Stimulated activated CD8-positive, alpha-beta memory T cell treated with anti-CD3 and anti-CD28 coated beads, Interleukin-4, amount 100 ng/mL, for 4 hours (primary cell): ENCODE measurements at places on chromosomes 6 and 20.

DNA sequence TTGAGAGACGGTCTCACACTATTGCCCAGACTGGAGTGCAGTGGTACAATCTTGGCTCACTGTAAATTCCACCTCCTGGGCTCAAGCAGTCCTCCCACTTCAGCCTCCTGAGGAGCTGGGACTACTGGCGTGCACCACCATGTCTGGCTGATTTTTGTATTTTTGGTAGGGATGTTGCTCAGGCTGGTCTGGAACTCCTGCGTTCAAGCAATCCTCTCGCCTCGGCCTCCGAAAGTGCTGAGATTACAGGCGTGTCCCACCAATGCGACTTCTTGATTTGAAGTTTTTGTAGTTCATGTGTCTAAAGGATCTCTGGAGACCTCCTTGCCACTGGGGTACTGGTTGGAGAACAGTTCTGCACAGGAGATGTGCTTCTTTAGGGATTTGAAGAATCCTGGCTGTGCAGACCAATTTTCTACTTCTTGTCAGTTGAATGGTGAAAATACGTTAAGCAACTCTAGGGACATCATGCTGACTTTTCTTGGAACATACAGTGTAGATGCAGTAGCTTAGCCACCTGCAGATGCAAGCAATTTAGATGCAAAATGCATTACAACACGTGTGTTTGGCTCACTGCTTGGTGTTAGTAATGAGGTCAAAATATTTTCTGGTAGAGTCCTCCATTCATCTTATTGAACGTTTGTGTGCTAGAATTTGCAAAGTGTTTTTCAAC is 28.2 kb downstream of the SYTL3 start:
- DNase-seq: no peak

- no peak for DNase-seq
Measured at GRCh38 chr6:130973521-130974277, 89.3 kb downstream of the EPB41L2 start.

DNA sequence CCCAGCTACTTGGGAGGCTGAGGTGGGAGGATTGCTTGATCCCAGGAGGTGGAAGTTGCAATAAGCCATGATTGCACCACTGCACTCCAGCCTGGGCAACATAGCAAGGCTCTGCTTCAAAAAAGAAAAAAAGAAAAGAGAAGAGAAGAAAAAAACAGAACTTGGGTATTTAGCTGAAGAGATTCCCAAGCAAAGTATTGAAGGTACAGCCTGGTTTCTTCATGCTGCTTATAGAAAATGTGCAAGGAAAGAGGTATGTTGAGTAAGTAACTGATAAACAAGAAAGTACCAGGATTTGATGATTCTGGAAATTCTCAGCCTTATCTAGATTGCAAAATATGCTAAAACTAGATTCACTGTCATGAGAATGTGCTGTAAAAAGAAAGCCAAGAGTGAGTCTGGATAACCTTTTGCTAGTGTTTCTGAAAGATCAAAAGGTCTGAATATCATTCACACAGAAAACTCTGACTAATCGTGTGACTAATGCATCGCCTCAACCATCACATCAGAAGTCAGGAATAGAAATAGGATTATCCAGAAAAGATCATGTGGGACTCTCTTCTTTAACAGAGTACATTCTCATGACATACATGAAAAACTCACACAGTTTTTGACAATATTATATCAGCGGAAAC is 32.4 kb upstream of the NOP56 start:
- DNase-seq: no peak

DNA sequence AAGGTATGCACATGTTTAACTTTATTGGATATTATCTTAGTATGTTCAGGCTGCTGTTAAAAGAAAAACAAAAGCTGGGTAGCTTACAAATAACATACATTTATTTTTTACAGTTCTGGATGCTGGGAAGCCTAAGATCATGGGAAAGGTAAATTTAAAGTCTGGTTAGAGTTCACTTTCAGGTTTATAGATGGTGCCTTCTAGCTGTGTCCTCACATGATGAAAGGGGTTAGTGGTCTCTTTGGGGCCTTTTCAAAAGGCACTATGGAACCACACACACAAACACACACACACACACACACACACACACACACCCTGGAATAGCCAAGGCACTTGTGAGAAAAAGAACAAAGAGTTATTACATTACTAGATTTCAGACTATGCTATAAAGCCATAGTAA is 805.8 kb upstream of the GJE1 start:
- no peak for DNase-seq

DNA sequence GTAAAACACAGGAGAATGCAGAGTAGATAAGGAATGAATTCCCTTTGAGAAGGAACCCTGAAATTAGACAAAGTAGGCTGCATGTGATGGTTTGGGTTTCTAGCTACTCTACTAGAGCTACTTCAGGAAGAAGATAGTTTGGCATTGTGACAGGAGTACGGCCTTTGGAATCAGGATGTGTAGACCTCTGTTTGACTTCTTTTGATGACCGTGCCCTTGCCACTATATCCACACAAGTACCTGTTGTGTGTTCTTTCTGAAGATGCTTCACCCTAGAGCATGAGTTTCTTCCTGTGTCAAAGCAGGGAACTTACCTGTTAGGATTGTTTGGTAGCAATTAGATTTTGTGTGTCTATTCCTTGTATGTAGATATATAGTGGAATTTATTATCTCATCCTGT is 41.7 kb downstream of the CD2AP start:
- no peak for DNase-seq

DNA sequence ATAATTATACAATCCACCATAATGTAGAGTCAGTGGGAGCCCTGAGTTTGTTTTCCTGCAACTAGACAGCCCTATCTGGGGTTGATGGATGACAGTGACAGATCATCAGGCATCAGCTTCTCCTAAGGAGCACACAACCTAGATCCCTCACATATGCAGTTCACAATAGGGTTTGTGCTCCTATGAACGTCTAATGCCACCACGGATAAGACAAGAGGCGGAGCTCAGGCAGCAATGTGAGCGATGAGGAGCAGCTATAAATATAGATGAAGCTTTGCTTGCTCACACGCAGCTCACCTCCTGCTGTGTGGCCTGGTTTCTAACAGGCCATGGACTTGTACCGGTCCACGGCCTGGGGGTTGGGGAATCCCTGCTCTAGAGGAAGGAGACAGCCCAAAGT is 25.9 kb downstream of the EDEM2 start:
- no peak for DNase-seq

DNA sequence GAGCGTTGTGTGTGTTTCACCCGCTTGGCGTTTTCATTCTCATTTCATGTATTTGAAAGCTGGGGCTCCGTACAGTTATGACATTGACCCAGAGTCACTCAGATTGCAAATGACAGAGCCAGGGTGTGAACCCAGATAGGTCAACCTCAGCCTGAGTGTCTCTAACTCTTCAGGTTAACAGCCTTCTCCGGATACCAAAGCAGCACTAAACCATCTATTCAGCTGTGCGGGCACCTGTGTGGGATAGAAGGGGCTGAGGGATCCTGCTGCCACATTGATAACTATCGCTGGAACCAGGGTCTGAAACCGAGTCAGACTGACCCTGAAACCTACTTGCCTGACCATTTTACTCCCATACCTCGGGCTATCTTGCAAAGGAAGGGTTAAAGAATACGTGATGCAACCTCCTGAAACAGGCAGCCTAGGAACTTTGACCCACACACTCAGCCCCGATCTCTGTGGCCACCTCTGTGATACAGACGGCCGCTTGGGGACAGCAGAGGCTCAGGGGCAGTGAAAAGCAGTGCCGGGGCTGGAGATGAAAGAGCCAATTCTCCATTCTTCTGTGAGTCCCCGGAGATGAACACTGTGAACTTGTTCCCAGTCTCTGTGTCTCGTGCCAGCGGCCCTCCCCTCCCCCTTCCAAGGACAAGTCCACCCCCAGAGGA is 233.5 kb upstream of the QKI start:
- no peak for DNase-seq
